ENCODE measurements at places on chromosomes 2 and 18.

DNA sequence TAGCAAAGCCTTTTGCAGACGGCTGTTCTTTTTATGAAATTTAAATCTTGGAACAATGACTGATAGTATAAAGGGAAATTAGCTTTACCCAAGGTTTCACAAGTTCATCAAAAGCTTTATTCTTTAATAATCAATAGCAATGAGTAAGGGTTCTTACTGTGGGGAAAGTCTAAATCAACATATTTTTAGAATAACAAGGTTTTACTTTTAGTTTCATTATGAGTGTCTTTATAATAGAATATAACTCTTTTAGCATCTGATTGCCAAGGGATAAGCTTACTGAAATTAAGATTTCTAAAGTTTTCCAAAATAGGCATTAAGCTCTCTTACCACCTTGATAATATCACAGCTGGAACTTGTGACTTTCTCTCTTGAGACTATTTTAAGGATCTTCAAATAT is 1489.7 kb downstream of the LRP1B start:
- no peak for DNase-seq

- no peak for DNase-seq
These were observed 101.0 kb upstream of the LMAN1 start for GRCh38 chr18:59460072-59460420.

GRCh38 chr2:160901613-160902012 is 258.6 kb upstream of the TANK start:
- DNase-seq: no peak

GRCh38 chr2:67399831-67400489 is 2.8 kb downstream of the ETAA1 start:
- DNase-seq: no peak

GRCh38 chr2:62653582-62654422 is 51.7 kb upstream of the EHBP1 start:
- DNase-seq: no peak

DNA sequence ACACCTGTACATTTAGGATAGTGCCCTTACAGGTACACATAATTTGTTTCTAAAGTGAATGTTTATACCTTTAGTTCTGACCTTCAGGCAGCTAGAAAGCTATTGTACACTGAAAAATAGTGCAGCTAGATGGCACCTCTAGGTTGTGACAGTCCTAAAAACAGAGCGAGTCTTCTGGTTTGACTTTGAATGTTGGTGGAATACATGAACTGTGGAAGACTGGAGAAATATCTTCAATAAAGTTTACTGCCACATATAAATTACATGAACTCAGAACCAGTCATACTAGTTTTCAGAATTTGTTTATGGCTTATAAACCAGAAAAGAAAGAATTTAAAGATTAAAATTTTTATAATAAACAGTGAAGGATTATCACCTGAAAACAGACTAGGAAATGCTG is 58.7 kb upstream of the TWSG1 start:
- DNase-seq: no peak

DNA sequence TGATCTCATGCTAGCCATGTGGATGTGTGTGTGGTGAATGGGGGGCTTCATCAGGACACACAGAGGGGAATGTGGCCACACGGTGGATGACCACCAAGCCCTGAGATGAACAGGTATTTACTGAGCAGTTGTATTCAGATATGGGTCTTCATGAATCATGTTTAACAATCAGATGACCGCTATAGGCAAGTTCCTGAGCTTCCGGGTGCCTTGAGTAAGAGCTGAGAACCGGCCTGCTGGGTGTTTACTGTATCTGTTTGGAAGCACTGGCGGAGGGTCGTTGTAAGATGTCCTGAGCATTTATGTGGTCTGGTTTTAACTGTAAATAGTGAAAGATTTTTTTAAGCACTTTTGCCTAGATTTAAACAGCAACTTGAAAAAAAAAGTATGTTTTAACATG is 43.9 kb downstream of the BOLA3 start:
- no peak for DNase-seq

DNA sequence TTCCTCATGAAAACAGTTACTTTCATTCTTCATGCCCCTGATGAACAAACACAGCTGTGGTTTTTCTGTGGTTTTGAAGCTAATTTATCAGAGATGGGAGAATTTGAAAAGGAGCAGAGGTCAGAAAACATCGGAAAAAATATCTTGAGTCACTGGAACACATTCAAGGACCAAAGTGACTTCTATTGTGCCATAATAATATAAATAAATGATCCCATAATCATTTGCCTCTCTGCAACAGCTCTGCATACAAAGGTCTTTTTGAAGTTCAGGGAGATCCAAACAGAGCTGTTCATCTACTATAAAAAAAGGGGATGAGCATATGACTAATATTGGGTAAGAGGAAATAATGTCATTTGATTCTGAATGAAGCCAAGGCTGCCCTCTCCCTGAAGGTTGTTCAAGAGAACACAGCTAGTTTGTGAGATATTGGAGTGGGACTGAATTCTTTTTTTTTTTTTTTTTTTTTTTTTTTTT is 201.3 kb upstream of the GALNT5 start:
- DNase-seq: no peak

- no peak for DNase-seq
These were observed 31.9 kb downstream of the TMEM131 start for GRCh38 chr2:97963880-97964279.

DNA sequence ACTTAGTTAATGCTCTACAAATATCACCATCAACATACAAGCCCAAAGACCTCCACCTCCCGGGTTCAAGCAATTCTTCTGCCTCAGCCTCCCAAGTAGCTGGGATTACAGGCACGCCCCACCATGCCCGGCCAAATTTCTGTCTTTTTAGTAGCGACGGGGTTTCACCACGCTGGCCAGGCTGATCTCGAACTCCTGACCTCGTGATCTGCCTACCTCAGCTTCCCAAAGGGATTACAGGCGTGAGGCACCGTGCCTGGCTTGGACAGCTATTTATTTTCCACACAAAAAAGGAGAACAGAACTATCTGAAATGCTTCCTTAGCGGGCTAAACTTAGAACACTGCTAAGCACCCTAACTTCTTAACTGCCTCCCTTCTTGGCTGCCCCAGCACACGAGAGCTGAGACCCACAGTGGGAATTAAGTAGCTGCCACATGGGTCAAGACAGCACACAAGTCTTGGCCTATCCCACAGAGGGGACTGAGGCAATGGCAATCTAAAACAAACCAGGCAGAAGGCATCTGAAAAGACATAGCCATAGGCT is 24.8 kb downstream of the CYTIP start:
- DNase-seq: no peak

DNA sequence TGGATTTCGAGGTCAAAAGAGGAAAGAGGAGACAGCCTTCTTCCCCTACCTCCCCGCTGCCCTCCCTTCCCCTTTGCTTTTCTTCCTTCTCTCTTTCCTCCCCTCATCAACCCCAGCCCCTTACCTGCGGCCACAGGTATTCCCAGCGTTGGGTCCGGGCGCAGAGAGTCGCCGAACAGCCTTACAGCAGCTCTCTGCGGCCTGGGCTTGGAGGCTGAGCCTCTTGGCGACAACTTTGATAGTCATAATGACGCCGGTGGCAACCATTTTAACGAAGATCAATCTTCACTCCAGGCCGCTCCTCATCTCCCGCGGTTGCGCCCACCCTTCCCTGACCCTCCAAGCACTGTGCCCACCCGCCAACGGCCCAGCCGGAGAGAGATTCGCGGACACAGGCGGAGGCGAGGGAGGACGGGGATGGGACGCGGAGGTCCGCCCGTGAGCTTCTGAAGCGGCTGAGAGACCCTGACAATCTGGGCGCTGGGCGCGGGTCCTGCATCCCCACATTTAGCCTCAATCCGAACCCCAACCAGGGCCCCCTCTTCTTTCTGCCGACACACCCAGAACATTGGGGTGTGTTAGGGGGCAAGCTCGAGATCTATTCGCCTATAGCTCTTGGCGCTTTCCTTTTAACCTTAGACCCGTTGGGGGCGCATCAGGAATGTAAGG is 1.5 kb upstream of the EVX2 start:
- DNase-seq: no peak

- no peak for DNase-seq
These were observed 24.3 kb downstream of the TMEM237 start for GRCh38 chr2:201618744-201619662.

Data from activated CD4-positive, alpha-beta T cell treated with anti-CD3 and anti-CD28 coated beads, Interleukin-10, Interleukin-2, amounts not matched to agents 100 ng/mL and 50 ng/mL, durations not matched to agents 16 hours and 8 hours (primary cell).